ENCODE measurements at places on chromosomes 7 and 10. TPM values are rescaled to one million over a fixed set of nuclear protein-coding genes. Genes with fewer than 3 reads are reported as not detected.

- DNase-seq = no peak
Observed at GRCh38 chr7:34354899-34355298, 303.1 kb upstream of the NPSR1 start.

The HMX3 gene
- not detected for polyA plus RNA-seq

DNA sequence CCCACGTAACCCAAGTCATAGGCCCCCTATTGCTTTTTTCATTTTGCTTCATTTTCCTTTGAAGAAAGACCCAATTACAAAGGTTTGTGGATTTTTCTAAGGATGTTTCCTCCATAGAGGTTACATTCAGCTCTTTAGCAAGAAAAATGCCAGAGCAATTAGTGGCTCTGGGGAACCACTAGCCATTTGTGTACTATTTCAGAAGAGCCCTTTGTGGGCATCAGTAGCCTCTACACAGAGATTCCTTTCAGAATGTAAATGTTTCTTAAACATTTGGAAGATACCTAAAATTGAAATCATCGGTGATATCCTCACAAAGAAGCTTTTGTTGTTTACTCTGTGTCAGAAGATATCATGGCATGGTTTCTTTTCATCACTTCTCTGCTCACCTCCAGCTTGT, 291.0 kb upstream of the KMT2E start:
- DNase-seq = no peak

The PRSS37 gene
- not detected for polyA plus RNA-seq

- no peak for DNase-seq
Observed at GRCh38 chr10:58258977-58259692, 8.6 kb downstream of the IPMK start.

Measured in endothelial cell of umbilical vein (primary cell).